ENCODE measurements at places on chromosomes 3 and 15.

DNA sequence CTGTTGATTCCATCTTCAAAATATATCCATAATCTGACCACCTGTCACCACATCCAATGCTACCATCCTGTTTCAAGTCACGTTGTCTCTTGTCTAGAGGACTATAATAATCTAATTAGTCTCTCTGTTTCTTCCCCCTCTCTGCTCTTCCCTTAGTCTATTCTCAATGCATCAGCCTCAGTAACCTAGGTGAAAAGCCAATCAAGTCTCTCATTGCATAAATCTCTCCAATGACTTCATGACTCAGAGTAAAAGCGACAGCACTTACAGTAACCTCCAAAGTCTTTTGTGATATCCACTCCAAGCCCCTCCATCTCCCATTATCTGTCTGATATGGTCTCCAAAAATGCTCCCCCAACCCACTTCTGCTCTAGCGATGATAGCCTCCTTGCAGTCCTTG lies 7.2 kb downstream of the UBA3 start:
- DNase-seq: no peak

- no peak for DNase-seq
Observed at GRCh38 chr3:153618176-153618575, 456.1 kb downstream of the RAP2B start.

GRCh38 chr3:31075471-31075870 lies 181.0 kb upstream of the GADL1 start:
- DNase-seq: no peak

DNA sequence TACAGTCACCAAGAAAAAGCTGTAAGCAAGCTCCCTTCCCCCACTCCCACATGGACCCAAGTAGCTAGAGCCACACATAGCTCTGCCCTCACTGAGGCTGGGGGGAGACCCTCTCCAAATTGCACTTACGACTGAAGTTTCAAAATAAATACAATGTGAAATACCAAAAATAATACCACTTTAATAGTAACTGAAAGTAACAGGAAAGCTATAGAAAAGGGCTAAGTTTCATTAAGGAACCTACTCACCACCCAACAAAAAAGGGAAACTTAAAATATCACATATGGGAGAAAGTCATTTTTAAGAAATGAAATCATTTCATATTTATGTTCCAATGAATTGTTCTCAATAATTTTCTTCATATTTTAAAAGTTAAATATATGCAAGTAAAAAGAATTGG lies 130.4 kb upstream of the UBE2E2 start:
- no peak for DNase-seq

DNA sequence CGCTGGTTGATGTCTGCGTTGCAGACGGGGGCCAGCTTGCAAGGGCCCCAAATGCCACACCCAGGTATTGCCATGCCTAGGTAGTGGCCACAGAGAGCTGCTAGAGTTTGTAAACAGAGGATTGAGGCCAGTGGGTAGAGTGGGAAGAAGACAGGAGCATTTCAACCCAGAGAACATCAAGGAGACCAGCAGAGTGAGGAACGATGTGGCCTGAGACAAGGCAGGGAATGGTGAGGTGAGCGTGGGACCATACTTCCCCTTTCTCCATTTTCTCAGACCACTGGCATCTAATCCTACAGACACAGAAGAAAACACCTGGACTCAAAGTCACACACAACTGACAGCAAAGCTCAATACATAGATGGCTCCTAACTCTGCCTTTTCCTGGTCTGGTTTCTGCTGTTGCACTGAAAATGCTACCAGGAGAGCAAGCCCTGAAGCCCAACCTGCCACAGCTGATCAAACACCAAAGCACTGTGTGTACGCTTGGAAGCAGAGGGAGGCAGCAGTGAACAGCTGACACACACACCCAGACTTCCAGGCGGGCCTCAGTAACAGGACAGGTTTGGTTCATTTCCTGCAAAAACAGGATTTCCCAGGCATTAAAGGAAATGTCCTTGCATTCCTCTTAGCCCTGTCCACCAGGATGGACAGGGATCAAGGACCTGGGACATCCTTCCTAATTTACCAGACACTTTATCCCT lies 1.6 kb downstream of the FAM174B start:
- DNase-seq: no peak

- no peak for DNase-seq
Observed at GRCh38 chr3:95615592-95616310, 1198.6 kb upstream of the EPHA6 start.

DNA sequence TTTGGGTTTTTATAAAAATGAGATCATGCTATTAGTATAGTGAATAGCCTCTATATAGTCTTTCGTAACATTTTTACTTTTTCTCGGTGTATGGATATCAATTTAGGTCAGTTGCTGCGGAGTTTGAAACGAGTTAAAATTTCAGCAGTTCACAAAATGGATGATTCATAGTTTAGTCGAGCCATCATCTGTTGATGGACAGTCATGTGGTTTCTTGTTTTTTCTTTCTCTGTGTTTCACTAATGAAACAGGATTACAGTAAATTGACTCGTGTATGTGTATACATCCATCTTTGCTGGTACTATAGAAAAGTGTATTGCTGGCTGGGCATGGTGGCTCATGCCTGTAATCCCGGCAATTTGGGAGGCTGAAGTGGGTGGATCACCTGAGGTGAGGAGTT lies 106.8 kb downstream of the IGF1R start:
- no peak for DNase-seq

GRCh38 chr3:185820973-185821758 lies 3.7 kb downstream of the IGF2BP2 start:
- DNase-seq: no peak

DNA sequence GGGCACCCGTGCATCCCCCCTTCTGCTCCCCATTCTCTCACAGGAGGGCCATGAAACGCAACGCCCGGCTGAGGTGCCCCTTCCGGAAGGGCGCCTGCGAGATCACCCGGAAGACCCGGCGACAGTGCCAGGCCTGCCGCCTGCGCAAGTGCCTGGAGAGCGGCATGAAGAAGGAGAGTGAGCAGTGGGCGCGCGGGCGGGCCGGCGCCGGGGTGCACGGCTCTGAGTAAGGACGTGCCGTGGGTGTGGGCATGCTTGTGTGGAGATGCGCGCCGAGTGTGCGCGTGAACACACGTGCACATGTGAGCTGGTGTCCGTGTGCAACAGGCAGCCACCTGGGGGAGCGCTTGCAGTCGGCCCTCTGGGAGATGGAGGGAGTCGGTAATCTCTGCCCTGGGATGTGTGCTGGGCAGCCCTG lies 28.1 kb downstream of the NR1I2 start:
- DNase-seq: peak; percentile 30

- DNase-seq: no peak
Observed at GRCh38 chr3:13301286-13301987, 118.7 kb downstream of the NUP210 start.

GRCh38 chr15:31214864-31215489 lies 111.7 kb upstream of the KLF13 start:
- DNase-seq: no peak

- no peak for DNase-seq
Observed at GRCh38 chr15:66912441-66912840, 153.0 kb upstream of the SMAD3 start.

DNA sequence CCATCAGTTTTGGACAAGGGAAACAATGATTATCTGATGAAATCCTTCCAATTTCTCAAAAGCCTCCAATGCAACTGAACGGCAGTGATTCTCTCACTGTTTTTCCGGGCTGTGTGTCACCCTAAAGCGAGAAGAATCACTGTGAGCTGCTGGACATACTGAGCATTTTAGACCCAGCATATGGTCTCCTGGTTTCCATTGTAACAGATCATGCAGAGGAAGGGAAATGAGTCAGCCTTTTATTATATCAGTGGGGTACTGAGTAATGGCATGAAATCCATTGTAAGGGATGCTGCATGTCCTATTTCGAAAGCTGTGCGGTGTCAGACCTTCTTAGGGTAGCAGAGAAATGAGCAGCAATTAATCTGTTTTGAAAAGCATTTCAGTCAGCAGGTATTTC lies 287.1 kb downstream of the IL5RA start:
- DNase-seq: no peak

- no peak for DNase-seq
Observed at GRCh38 chr3:69458803-69459365, 73.0 kb upstream of the FRMD4B start.

DNA sequence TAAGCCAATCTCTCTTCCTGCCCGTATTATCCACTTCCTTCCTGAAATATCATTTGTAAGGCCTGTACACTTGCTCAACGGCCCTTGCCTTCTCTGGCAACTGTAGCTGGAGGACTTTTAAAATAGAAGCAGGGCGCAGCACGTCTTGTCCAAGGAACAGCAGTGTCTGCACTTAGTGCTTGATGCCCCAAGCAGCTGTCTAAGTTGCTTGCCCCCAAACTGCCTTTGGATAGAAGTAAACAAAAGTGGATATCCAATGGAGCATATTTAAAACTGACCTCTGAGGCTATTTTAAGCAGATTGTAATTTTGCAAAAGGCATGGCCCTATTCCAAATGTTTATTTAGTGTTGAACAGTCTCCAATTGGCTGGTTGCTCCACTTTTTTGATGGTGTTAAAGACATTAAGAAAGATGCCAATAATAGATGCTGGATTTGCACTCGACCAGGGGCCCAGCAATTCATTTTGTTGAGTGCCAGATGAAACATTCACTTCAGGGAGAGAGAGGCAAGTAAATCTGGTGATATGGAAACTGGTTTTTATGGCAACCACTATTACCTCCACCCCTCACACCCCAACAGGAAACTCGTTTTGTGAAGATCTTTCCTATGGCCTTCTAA lies 526.8 kb upstream of the TBL1XR1 start:
- DNase-seq: no peak

DNA sequence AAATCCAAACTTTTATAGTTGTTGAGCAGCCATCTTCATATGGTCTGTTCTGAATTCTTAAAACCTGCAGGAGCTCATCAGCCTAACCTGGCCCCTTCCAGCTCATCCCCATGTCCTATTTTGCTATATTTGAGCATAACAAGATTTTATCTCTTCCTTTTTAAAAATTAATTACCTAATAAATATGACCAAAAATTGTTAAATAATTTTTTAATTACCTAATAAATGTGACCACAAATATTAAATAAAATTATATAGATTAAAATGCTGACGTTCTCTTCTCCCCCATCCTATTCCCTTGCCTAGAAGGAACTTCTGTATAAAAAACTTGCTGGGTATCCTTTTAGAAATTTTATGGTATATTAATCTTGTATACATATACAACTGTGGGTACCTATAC lies 43.7 kb downstream of the OXNAD1 start:
- no peak for DNase-seq

DNA sequence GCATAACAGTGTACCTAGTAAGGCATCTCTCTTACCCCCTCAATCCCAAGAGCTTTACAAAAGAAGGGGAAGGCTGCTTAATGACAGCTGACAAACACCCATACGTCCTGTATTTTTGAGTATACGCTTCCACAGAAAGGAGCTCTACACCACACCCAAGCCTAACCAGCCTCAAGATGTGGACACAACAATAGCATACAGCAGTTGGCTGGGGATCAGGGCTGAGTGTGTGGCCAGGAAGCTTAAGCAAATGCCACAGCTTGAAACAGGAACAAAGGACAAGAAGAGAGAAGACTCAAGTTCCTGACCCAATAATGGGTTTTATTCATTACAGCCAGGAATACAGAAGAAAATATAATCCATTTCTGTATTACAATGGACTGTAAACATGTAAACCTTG lies 6.9 kb downstream of the HEXA start:
- no peak for DNase-seq

- DNase-seq: no peak
Observed at GRCh38 chr3:33058765-33059164, 38.2 kb downstream of the GLB1 start.

DNA sequence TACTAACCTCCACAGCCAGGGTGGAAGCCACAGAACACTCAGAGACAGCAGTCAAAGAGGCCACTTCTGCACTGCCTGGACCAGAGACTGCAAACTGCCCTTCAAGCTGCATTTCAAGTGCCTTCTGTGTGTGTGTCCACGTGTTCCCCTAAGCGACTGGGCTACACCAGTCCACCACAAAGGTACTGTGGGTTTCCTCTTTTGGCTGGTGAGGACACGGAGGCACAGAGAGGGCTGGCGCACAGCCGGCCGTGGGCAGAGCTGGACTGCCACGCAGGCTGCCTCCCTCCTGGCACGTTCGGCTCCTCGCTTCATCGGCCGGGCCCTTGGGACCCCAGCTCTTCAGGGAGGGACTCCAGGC lies 60.9 kb downstream of the MGLL start:
- no peak for DNase-seq

- DNase-seq: no peak
Observed at GRCh38 chr15:23854203-23854911, 167.3 kb upstream of the NDN start.

DNA sequence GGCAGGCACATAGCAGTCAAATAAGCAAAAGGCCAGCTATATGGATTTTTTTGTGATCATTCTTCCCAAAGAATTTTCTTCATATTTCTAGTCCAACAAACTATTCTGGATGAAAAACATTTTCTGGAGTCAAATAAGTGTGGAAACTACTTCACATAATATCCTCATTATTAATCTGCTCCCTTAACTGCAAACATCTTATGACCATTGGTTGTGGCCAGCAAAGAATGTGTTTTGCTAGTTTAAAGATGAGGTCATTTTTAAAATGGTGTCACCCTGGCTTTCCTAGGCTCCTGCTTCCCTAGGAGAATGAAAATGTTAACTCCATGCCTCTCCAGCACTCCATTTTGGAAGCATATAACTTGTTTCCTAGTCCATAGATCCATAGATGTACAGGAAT lies 118.8 kb downstream of the SST start:
- DNase-seq: no peak

- no peak for DNase-seq
Observed at GRCh38 chr3:46359733-46360493, 6.0 kb downstream of the CCR2 start.

DNA sequence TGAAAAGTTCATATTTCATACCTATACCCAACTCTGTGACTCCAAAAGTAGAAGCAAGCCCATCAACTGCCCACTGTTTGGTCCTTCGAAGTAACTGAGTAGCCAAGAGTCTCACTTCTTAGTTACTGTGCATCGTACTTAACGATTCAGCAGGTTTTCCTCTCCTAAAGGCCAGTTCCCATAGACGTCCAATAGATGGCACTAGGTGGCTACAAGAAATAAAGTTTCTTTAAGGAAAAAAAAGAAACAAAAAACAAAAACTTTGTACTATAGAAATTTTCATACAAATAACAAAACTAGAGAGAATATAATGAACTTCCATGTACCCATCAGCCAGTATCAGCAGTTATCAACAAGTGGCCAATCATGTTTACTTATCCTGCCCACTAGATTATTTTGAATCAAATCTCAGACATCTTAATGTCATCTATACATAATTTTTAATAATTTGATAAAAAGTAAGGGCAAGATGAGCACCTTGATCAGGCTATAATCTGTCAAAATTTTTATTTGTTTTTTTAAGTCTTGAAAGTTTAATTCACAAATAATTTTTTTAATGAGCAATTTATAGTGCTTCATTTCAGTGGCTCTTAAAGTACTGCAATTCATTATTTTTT lies 63.8 kb upstream of the ACP3 start:
- no peak for DNase-seq

- no peak for DNase-seq
Observed at GRCh38 chr15:51341366-51342226, at the start of gene GLDN. GLDN (plus strand) TSS chr15:51341655; CDS start chr15:51341685, 30 bp downstream.

GRCh38 chr3:63343674-63344073 lies 65.6 kb downstream of the SYNPR start:
- DNase-seq: no peak

- DNase-seq: no peak
Observed at GRCh38 chr3:44136421-44136820, 105.3 kb upstream of the TOPAZ1 start.

Data from activated CD4-positive, alpha-beta T cell treated with anti-CD3 and anti-CD28 coated beads for 1 hour (primary cell).